Effector memory CD8-positive, alpha-beta T cell (primary cell): ENCODE measurements at places on chromosomes 2 and 18.

DNA sequence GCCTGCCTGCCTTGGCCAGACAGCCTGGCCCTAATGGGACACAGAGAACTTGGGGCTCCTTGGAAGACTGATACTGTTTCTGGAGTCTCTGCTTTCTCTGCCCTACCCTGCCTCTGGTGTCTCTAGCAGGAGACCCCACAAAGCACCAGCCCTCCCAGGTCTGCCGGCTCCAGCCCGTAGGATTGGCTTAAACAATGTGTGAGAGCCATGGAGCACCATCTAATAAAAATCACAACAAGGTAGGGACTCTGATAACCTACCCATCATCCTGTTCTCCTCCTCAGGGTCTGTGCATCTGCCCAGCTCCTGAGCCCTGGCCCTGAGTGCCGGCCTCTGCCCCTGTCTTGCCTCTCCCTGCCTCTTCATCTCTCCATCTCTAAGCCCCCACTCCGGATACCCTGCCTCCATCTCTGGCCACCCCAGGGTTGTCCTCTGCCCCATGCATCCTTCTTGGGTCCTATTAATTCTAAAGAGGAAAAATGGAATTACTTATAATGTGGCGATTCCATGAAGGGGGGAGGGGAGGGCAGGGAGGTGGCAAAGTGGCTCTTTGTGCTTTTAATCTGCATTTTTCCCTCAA is 1.2 kb upstream of the ECEL1 start:
- no peak for DNase-seq
- no peaks in the 10 kb centered on the region for H3K36me3 ChIP-seq

- no peaks in the 10 kb centered on the region for H3K36me3 ChIP-seq
- no peaks in the 10 kb centered on the region for H3K27me3 ChIP-seq
- no peak overlapping the region for H3K27ac ChIP-seq
- peak overlapping the region; percentile 11 for H3K4me3 ChIP-seq
- peak; percentile 79 for DNase-seq
- H3K4me1 ChIP-seq, result peaks cover 16% of the 10 kb centered on the region
These were observed 43.2 kb upstream of the UBE2F start for GRCh38 chr2:237923481-237924163.

- H3K36me3 ChIP-seq, result no peaks in the 10 kb centered on the region
- no peak overlapping the region for H3K4me3 ChIP-seq
- no peaks in the 10 kb centered on the region for H3K4me1 ChIP-seq
These were observed 128.6 kb upstream of the NYAP2 start for GRCh38 chr2:225270861-225271260.

GRCh38 chr18:54878659-54879358 is 50.5 kb downstream of the RAB27B start:
- no peak overlapping the region for H3K27ac ChIP-seq
- no peak overlapping the region for H3K4me3 ChIP-seq
- no peaks in the 10 kb centered on the region for H3K27me3 ChIP-seq

DNA sequence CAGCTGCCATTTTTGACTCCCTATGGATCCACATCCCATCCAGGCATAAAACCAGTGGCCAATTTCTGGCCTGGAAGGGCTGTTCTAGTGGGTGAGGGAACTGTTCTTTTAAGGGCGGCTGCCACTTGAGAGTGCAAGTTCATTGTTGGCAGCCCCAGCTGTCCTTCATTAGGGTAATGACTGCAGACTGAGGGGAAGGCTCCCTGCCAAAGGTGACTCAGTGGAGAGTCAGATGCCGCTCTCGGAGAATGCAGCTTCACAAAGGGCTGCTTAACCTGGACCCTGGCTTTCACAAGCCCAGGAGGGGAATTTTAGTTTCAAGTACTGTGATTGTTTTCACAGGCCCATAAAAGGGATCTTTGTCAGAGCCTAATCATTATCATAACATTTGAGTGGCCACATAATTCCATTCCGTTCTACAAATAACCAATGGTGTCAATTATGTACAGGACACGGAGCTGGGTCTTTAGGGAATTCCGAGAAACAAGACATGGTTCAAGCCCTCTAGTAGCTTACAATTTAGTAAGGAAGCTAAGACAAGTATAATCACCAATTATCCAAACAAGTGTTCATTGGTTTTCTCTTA is 235.7 kb downstream of the CDCA7 start:
- peaks cover 28% of the 10 kb centered on the region for H3K27me3 ChIP-seq
- DNase-seq, result no peak
- H3K36me3 ChIP-seq, result no peaks in the 10 kb centered on the region
- no peak overlapping the region for H3K4me3 ChIP-seq

GRCh38 chr2:54772110-54772509 is 48.6 kb downstream of the EML6 start:
- H3K4me3 ChIP-seq, result no peak overlapping the region
- no peaks in the 10 kb centered on the region for H3K36me3 ChIP-seq
- no peak overlapping the region for H3K27ac ChIP-seq
- no peak for DNase-seq
- no peaks in the 10 kb centered on the region for H3K4me1 ChIP-seq

DNA sequence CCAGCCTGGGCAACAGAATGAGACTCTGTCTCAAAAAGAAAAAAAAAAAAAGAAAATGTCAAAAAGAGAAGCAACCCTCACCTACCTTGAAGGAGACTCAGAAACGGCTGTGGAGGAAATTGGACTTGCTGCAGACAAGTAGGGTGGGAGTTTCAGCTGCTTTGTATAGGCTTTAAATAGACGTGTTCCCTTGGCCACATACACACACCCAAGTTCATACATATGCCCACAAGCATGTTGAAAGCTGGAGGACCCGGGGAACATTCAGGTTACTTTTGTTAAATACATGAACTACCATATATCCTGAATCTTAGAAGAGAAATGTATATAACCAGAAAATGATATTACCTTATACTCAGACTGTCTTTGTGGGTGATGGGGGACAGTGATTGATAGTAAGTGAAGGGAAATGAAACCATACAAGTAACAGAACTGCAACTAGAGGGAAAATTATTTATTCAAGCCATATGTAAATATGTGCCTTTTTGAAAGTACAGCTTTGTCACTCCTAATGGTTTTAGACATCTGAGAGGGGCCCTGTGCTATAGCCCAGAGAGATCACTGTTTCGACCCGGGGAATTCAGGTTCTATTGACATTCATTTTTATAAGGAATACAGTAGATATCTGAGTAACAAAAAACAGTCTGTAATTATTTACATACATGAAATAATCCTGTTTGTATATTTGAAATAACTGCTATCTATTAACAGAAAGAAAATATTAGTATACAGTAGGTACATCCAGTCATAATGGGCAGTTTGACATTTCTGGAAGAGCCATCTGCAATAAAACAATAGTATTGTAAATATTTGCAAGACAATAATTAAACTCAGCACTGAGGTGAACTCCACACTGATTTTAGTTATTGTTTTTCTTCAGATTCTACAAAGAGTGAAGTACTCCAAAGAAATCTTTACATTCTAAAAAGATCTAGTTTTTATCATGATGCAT is 48.0 kb upstream of the TGIF1 start:
- H3K4me3 ChIP-seq, result no peak overlapping the region
- no peaks in the 10 kb centered on the region for H3K36me3 ChIP-seq
- peaks cover 7% of the 10 kb centered on the region for H3K27me3 ChIP-seq
- no peak for DNase-seq
- no peak overlapping the region for H3K27ac ChIP-seq

- H3K27me3 ChIP-seq, result no peaks in the 10 kb centered on the region
- H3K36me3 ChIP-seq, result no peaks in the 10 kb centered on the region
- no peak overlapping the region for H3K27ac ChIP-seq
- DNase-seq, result no peak
- H3K4me3 ChIP-seq, result no peak overlapping the region
These were observed 288.2 kb upstream of the SPHKAP start for GRCh38 chr2:228469721-228470120.

DNA sequence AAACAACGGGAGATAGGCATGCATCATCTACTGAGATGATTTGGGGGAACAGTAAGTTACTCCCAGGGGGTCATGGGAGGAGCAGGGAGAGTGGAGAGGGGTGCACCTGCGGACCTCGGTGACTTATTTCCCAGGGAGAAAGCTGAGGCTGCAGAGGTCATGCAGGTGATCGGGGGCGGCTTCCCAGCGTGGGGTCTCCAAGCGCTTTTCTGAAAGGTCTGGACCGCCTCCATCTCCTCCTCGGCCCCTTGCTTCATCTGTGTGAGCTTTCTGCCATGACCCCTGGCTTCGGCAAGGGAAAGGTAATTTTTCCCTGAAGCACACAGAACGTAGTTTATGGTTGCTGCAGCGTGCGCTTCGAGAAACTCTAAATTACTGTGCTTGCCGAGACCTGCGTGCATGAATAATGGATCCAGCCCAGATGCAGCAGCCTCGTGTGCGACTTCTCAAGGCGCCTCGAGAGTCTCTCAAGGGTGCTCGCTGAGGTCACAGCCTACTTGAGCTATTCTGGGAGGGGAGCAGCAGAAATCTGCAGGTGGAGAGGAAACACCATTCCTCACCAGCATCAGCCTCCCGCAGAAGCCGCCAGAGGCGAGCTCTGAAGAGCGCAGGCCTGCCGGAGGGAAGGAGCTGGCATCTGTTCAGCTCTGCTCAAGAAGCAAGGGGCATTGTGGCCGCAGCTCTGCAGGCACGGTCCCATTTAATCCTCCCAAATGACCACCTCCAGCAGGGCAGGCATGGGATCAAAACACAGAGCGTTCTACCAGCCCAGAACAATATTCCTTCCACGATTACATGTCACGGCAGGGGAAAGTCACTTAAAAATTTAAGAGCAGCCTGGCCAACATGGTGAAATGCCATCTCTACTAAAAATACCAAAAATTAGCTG is 308.4 kb upstream of the MYT1L start:
- peaks cover 8% of the 10 kb centered on the region for H3K27me3 ChIP-seq
- no peak overlapping the region for H3K27ac ChIP-seq
- no peak for DNase-seq
- H3K4me3 ChIP-seq, result no peak overlapping the region
- H3K36me3 ChIP-seq, result no peaks in the 10 kb centered on the region
- no peaks in the 10 kb centered on the region for H3K4me1 ChIP-seq

DNA sequence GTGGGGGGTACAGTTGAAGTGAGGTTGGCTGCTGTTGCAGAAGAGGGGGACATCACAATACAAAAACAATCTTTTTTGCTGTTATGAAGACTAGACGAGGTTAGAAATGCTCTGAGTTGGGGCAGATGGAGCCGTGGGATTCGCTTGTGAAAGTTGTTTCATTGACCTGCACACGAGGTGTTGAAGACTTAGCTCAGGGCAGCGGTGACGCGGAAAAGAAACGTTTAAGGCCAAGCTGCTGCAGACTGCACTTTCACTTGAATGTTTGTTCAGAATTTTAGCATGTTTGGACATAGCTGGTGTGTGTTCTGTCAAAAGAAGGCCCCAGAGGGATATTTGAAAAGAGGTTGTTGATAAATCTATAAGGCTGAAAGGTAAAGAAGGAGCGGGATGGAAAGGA is 46.3 kb downstream of the MTCL1 start:
- H3K4me3 ChIP-seq, result no peak overlapping the region
- no peaks in the 10 kb centered on the region for H3K27me3 ChIP-seq
- no peak for DNase-seq
- peaks cover 24% of the 10 kb centered on the region for H3K4me1 ChIP-seq
- no peaks in the 10 kb centered on the region for H3K36me3 ChIP-seq
- H3K27ac ChIP-seq, result no peak overlapping the region
